ENCODE measurements at places on chromosomes 2 and 18.

DNA sequence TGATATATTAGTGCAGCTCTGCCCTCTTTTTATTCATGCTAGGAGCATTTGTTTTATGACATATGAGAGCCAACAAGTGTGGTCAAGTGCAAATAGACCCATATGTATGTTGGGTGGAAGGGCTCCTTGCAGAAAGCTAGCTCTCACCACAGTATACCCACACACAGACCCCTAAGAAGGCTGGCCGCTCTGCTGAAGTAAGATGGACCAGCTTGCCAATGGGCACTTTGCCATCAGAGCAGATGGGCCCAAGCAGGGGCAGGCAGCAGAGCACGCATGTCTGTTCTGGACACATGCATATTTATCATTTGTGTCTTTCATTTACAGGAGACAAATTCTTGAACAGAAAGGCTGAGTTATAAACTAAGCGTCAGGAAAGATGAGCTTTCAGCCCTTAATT is 187.5 kb upstream of the DTNA start:
- no peak for DNase-seq

DNA sequence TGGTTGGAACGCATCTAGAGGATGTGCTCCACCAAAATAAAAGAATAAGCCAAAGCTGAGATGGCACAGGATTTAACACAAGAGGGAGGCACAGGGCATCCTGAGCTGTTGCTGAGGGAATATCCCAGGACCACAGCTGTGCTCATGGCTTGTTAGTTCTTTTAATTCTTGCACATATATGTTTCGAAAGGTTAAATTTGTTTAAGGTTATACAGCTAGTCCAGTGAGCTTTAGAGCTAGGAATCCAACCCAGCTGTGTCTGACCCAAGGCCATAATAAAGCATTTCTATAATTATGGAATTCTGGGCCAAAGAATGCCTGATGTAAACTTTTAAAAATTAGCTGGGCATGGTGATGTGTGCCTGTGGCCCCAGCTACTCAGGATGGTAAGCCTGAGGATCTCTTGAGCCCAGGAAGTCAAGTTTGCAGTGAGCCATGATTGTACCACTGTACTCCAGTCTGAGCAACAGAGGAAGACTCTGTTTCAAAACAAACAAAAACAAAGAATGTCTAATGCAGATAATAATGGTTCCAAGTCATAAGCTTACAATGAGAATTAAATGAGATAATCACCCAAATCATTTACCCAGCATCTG is 66.4 kb upstream of the CCBE1 start:
- no peak for DNase-seq

DNA sequence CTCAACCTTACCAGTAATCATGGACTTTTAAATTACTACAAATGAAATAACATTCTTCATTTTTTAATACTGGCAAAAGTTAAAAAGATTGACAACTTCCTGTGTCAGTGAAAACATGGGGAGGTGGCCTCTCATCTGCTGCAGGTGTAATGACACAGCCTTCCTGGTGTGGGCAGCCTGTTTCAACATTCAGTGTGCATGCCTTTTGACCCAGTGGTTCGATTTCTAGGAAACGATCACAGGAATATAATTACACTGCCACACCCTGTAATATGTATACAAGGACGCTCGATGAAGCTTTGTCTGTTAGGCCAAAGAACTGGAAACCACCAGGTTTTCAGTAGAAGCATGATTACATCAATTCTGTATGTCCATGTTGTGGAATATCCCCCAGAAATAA is 68.7 kb downstream of the MTHFD2 start:
- no peak for DNase-seq

DNA sequence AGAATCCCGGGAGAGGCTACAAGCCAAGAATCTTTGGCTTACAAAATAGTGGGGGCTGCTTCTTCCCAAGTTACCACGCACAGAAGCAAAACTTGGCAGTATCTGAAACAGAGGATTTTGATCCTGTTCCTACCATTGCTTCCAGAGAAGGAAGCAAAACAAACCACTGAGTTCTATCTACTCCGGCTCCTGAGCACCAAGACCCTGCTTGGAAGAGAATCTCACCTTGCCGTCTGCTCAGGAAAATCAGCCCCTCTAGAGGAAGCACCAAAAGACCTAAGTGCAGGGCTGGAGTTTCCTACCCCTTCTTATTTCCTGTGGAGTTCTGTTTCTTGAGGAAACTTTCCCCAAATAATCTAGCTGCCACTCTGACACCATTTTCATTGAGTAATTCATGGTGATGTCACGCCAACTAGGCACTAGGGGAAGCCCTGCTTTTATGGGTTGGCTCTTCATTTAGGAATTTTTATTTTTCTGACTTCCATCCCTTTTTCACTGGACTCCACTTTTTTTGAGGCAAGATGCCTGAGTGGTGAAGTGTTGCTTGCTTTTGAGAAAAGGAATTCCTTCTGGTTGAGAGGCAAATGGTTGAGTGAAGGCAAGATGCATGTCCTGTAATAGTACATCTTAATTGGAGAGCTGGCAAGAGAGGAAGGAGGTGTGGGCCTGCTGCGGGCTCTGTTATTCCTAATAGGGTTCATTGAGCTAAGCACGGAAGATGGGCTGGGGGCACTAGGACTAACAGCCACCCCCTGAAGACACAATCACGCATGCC is 36.8 kb upstream of the EML4 start:
- peak; percentile 84 for DNase-seq

DNA sequence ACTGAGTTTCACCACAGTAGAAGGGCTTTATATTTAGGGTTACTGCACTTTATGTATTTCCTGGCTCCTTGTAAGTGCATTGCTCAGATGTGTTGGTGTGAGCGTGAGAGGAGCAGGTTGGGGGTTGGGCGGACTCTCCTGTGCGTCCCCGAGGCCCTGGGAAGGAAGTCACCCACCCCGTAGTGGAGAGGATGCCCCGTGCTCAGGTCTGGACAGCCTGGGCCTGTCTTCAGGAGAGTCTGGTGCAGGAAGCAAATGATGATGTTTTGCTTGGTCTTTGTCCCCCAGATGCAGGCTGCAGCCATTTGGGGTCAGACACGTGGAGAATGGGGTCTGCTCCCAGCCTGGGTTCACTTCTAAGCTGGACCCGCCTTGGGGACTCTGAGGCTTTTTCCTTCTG is 182.8 kb downstream of the LDLRAD4 start:
- no peak for DNase-seq

DNA sequence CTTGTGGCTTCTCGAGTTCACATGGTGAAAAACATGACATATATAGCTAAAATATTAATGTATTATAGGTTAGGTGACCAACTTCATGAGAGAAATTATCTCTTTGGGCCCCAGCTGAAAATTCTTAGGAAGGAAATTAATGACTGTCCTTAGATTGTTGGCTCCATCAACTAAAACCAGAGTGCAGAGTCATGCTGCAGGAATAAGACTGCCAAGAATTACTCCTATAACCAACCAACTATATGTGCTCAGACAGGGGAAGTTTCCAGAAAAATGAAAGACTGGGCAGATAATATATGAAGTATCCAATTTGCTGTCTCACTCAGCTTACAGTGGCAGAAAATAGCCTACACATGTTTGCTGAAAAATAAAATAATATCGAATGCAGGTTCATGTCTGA is 71.0 kb upstream of the TMEFF2 start:
- DNase-seq: no peak

- DNase-seq: no peak
These were observed 29.0 kb upstream of the CATIP start for GRCh38 chr2:218327451-218328210.

DNA sequence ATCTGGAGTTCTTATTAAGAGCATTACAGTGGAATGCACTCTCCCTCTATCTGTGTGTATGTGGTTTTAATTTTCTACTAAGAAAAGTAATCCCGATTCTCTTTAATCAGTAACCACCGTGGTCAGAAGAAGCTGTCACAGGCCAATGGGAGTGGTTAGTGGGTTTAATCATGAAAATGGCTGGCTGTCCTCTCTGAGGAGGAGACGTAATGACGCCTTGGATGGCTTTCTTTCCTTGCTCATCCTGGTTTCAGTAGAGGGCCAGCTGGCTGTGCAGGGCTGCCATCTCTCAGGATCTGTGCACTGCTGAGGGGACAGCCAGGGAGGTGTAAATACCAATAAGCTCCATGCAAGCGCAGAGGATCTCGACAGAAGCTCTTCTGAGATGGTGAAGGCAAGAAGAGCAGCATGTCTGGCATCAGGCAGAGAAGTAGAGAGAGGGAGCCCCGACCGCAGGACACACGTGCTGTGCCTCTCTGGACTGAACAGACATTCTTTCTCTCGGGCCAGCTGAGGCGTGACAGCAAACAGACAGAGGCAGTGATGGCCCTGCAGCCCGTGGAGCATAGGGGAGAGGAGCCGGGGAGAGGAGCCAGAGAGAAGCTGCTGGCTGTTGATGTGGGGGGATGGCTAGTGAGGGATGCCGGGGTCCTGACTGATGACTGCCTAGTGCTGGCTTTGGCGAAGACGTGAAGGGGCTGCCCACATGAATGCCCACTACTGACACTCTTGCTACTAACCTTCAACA is 65.1 kb upstream of the DAPL1 start:
- no peak for DNase-seq

DNA sequence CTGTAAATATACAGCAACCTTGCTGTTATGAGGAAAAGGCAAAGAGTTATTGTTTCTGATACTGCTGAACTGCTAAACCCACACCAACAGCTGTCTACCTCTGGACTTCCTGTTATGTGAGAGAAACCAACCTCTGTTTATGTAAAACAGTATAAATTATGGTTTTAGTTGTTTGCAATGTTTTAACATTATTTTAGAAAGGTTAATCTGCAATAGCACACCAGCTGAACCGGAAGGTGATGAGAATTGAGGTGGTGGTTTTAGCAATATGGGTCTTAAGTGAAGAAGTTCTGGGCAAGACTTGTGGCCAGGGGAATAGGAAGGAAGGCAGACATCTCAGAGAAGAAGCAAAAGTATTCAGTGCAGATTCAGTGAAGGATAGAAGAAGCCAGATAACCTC is 237.8 kb downstream of the PLCL1 start:
- no peak for DNase-seq

GRCh38 chr2:19722531-19722971 is 179.2 kb downstream of the TTC32 start:
- DNase-seq: no peak

GRCh38 chr18:74266161-74266560 is 25.6 kb downstream of the CYB5A start:
- DNase-seq: no peak

DNA sequence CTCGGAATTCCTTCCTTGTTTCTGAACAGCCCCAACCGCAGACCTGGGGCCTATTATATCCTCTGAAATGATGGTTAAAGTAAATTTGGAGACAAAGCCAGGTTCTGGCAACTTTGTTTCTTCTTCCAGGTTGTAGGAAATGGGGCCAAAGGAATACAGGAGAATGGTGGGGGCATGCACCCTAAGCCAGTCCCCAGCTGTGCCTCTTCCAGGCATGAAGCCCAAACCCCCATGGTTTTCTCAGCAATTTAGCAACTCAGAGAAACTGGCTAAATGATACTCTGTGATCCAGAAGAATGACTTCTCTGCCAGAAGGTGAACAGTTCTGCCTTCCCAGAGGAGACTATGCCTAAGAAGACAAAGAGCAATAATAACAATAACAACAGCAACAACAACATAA is 635.0 kb upstream of the FANCL start:
- no peak for DNase-seq

GRCh38 chr2:177758591-177759371 is 313.8 kb downstream of the PDE11A start:
- DNase-seq: no peak

- DNase-seq: peak; percentile 39
These were observed 452.1 kb downstream of the TMX3 start for GRCh38 chr18:68262690-68263294.

DNA sequence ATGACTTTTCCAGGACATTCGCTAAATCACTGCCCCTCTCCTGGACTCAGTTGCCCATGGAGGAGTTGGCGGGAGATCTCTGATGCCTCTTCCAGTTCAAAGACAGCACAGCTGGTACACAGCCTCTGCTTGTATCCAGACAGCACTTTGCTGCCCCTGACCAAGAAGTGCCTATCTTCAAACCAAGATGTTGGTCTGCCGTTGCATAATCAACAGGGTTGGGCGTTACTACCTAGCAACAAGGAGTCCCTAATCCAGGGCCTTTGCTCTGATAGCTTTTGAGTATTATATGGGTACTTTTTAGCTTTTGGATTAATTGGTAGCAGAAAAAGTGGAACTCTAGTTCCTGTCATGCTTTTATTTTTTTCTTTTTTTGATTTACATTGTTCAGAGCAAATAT is 166.6 kb downstream of the FAM210A start:
- no peak for DNase-seq

DNA sequence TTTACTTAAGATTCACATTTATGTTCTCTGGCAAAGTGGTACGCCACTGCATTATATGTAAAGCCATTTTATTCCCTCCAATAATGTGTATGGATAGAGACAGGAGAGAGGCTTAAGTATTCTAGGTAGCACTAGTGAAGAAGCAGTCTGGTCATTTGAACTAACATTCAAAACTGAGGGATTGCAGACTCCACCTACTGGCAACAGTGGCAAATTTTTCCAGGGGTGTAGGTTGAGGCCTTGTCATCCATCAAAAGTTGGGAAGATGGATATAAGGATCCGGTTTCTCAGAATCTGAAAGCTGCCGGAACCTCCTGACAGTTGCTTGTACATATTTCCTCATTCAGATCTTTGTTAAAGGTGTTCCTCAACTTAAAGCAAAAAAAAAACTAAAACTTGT is 465.5 kb upstream of the FSHR start:
- DNase-seq: no peak

DNA sequence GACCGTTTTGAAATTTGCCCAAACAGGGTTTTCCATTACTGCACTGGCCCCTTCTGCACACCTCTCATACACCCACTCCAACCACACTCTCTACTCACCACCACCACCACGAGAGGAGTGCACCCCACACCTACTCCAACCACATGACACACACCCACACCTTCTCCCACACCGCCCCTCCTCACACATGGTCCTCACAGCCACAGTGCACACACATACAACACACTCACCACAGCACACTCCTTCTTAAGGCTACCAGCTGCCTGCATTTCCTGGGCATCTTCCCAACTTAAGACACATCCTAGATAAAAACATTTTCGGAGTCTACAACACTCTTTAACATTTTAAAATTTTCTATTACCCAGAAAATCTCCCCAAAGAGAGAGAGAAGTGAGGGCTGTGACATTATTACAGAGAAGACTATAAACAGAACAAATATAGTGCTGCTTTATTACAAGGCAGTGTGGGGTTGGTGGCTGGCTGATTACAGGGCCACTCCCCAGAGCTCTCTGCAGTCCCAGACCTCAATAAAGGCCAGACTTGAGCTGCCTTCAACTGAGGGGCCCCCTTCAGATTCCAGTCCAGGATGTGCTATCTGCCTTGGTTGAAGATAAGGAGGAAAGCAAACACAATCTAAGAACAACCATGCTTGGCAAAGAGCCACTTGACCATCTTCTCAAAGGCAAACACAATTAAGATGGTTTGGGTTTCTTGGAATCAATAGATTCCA is 36.1 kb downstream of the NHEJ1 start:
- DNase-seq: no peak
